Ecto neural progenitor cell (in vitro differentiated cells): ENCODE measurements at places on chromosomes 2 and 18.

- no peak for DNase-seq
Measured at GRCh38 chr2:31992025-31992579, 18.7 kb downstream of the MEMO1 start.

DNA sequence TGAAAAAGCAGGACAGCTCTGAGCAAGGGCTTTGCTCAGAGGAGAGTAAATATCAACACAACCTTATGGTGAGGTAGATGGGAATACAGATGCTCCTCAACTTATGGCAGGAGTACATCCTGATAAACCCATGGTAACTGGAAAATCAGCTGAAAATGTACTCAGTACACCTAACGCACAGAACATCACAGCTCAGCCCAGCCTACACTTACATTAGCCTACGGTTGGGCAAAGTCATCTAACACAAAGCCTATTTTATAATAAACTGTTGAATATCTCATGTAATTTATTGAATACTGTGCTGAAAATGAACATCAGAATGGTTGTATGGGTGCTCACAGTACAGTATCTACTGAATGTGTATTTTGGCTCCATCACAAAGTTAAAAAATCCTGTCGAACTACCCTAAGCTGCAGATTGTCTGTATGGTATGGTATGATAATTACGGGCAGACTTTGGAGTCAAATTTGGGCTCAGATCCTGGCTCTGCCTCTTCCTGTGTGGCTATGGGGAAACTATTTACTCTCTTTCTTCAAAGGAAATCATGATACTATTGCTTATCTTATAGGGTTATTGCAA lies 120.3 kb upstream of the LYPD1 start:
- DNase-seq = no peak

- DNase-seq = no peak
Measured at GRCh38 chr2:84874381-84875212, 6.3 kb downstream of the TRABD2A start.

- DNase-seq = no peak
Measured at GRCh38 chr2:166229678-166230023, 101.8 kb upstream of the SCN1A start.

- no peak for DNase-seq
Measured at GRCh38 chr18:3172097-3172496, 47.7 kb downstream of the MYOM1 start.

GRCh38 chr2:202171241-202171825 lies 67.1 kb downstream of the SUMO1 start:
- peak; percentile 77 for DNase-seq

DNA sequence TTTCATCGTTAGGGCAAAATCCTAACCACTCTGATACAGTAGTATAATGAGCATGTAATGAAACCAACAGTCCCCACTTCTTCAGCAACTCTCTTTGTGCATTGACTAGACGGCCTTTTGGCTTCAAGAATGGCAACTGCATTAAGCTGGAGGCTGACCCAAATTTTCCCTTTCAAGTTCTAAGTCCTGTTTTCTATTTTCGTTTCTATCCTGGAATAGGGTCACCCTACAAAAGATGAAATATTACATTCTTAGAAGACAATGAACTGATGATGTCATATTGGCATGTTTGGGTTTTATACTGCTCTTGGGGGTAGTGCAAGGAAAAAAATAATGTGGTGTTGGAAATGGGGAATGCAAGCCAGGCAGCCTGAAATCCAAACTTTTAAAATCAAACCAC lies 254.4 kb downstream of the ETAA1 start:
- no peak for DNase-seq

DNA sequence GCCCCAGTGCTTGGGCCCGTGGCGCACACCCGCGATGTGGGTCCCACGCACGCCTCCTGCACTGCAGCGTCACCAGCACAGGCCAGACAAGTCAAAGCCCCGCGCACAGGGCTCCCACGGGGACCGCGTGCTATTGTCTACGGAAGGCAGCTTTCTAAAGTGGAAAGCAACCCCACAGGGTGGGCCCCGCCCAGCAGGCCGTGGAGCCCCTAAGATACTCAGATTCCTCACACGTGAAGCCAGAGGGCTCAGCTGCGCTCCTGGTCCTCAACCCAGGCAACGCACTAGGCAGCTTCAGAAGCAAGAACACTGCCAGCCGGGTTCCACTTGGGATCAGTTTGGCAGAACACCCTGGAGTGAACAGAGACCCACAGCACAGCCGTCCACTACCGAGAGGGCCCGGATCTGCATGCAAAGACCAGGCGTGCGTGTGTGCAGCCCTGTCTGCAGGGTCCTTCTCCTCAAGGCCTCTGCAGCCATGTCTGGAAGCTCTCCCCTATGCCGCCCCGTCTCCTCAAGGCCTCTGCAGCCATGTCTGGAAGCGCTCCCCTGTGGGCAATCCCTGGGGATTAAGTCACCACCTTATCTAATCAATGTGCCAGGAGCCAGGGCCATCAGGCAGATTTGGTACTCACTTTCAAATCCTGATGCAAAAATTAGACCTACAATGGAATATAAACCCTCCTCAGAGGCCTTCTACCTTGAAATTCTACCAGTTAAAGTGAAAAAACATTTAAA lies 231.3 kb downstream of the HDAC4 start:
- no peak for DNase-seq

DNA sequence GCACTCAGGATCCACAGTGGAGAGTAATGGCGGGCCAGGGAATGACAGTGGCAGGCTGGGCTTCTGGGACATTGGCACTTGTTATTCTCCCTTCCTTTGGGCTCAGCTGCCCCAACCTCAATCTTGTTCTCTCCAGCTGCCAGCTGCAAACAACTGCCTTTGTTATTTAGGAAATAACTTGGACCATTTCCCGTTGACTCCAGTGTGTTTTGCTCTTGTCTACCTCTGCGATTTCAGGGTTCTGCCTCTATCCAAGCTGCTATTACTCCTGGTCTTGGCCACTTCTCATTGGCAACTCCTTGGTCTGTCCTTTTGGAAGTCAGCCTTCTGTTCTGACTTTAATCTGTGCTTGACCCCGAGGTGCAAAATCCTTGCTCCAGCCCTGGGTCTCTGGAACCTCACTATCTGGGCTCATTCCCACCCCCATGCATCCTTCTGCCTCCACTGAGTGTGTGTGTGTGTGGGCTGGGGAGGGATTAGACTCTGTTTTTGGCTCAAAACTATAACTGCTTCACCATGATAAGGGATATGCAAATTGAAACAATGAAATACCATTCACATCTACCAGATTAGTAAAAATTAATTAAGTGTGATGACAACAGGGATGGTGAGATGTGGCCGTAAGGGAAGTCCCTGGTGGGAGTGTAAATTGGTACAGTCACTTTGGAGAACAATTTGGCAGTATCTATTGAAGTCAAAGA lies 134.1 kb upstream of the CXCR4 start:
- no peak for DNase-seq

GRCh38 chr2:229408356-229408755 lies 137.3 kb upstream of the PID1 start:
- no peak for DNase-seq

GRCh38 chr2:198114064-198114463 lies 309.7 kb downstream of the PLCL1 start:
- DNase-seq = no peak

- DNase-seq = no peak
Measured at GRCh38 chr2:208224802-208225201, 30.1 kb downstream of the IDH1 start.

GRCh38 chr2:179298666-179299065 lies 34.0 kb upstream of the SESTD1 start:
- no peak for DNase-seq

- no peak for DNase-seq
Measured at GRCh38 chr18:37222354-37222998, 343.1 kb downstream of the CELF4 start.

- DNase-seq = no peak
Measured at GRCh38 chr18:72871091-72871490, 3.3 kb upstream of the NETO1 start.

GRCh38 chr2:133362061-133362476 lies 206.2 kb downstream of the NCKAP5 start:
- no peak for DNase-seq

DNA sequence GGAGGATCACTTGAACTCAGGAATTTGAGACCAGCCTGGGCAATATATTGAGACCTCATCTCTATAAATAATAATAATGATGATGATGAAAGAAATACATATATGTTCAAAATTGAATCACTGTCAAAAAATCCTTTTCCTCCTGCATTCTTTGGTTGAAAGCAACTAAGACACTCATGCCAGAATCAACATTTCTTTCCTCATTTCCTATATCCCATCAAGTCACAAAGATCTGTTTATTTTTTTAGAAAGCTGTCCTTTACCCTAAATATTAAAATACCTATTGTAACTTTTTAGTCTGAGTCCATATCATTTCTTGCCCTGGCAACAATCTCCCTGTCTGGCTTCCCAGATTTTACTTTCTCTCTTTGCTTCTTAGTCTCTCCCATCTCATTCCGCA lies 31.8 kb upstream of the PPP4R3B start:
- DNase-seq = no peak

GRCh38 chr2:223647258-223647952 lies 45.2 kb upstream of the SCG2 start:
- no peak for DNase-seq

- DNase-seq = no peak
Measured at GRCh38 chr18:8771930-8772329, 66.6 kb downstream of the MTCL1 start.

DNA sequence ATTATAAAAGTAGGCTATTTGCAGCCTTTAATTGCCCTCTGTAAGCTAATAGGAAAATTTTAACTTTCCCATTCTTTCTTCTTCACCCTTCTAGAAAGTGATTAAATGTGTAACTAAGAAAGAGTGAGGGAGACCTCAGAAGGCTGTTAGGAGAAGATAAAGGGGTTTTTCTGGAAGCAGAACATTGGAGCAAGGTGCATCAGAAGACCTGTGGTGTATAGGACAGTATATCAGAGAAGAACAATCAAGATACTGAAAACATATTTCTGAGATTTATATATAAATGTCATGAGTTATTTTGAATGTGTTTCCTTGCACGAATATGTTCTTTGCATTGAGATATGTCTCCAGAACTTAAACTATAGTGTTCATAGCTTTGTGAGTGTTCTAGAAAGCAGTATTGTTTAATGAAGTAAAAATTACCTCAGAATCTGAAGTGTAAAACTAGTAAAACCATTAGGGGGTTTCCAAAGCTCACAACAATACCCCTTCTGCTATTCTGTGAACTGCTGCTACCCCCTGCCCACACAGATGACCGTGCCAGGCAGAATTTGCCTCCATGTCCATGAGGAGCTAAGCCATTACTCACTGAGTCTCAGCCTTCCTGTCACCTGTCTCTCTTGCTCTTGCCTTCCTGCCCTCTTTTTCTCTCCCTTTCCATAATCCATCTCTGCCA lies 537.9 kb downstream of the EPHA4 start:
- DNase-seq = no peak

DNA sequence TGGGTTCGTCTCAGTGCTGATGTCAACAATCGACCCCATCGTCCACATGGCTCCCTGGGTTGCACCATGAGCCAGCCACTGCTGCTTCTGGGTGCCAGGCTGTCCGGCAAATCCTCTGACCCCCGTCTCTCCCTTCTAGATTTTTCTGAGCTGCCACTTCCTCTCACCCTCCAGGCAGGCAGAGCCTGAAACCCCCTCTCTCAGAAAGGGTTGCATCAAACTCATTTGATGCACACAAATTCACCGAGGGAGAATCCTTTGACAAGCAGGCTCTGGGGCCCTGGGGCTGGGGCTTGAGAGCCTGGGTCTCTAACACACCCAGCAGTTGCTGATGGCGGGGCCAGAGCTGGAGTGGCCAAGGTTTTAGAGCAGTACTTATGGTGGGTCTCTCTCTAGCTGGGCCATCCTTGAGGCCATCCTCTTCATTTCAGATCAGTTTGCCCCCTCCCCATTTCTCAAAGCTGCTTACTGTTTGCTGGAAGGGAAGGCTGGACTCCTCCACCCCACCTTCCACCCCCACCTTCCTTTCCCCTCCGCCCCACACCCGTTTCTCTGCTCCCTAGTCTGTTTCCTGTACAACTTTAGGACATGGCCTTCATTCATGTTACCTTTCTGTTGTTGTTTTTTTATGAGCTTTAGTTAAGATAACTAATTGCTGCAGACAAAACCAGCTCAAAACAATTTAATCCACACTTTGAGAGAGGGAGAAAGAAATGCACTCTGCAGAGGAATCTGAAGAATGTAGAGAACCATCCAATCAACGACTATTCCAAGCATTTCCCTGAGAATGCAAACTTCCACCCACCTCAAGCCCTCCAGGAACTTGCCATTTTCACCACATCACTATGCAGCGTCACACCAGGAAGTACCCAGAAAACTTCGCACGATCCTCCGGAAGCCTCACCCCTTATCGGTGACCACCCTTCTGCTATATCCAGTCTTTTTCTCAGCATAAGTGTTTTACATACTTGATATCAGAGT lies 69.5 kb downstream of the ARL4C start:
- no peak for DNase-seq

DNA sequence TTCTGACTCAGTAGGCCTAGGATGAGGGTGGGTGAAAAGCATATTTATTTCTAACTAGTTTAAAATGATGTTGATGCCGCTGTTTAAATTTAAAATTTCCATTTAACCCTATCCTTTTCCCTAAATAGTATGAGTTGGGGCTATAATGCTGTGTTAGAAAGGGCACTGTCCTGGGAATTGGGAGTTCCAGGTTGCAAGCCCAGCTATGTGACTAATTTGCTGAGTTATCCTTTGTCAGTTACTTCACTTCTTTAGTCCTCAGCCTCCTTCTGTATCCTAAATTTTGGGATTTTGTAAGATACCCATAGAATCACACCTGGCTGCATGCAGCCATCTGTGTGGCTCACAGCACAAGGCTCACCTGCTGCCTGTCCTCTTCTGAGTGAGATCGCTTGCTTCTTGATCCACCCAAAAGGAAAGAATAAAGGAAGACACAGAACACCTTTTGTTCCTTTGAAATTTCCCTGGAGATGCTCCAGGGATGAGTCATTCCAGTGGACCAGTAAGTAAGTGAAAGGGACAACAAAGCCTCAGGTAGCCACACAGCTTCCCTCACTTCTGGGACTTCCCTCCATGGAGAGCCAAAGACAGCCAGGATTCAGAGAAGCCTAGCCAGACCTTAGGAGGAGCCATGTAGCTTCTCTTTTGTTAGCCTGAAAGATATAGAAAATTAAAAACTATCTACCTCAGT lies 97.2 kb downstream of the DTNA start:
- DNase-seq = no peak

GRCh38 chr2:117977696-117978095 lies 36.2 kb downstream of the CCDC93 start:
- DNase-seq = no peak

- DNase-seq = no peak
Measured at GRCh38 chr2:179824961-179825360, 36.5 kb downstream of the ZNF385B start.

GRCh38 chr2:175399326-175399725 lies 217.8 kb upstream of the ATP5MC3 start:
- DNase-seq = no peak

DNA sequence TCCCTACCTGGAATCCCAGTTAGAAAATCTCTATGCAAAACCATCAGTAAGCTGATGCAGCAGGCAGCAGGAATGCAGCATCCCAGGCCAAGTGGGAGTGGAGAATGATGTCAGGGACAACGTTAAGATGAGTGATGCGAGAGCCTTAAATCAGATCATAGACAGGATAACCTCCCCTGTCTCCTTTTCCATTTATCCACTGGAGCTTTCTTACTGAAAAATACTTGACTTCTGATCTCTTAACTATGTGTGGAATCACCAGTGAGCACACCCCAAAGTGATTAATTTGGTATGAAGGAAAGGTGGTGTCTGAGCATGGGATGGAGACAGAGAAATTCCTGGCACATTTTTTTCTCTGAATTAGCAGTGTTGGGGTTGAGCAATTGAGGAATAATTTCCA lies 98.0 kb downstream of the RND3 start:
- DNase-seq = no peak

- no peak for DNase-seq
Measured at GRCh38 chr18:75075429-75075841, 133.5 kb downstream of the PTGR3 start.
